Stimulated activated CD8-positive, alpha-beta memory T cell treated with anti-CD3 and anti-CD28 coated beads, Interleukin-4, amount 100 ng/mL, for 1 hour (primary cell): ENCODE measurements at places on chromosomes 12 and 14.

- no peak for DNase-seq
These were observed 37.4 kb downstream of the DAD1 start for GRCh38 chr14:22551605-22551997.

GRCh38 chr12:23684121-23684520 is 265.3 kb downstream of the SOX5 start:
- DNase-seq: no peak

- DNase-seq: no peak
These were observed 92.5 kb upstream of the NAP1L1 start for GRCh38 chr12:76176940-76177339.

- DNase-seq: no peak
These were observed 5.3 kb upstream of the GDF11 start for GRCh38 chr12:55737581-55738122.

GRCh38 chr12:121455766-121456420 is 56.0 kb downstream of the RNF34 start:
- DNase-seq: no peak

DNA sequence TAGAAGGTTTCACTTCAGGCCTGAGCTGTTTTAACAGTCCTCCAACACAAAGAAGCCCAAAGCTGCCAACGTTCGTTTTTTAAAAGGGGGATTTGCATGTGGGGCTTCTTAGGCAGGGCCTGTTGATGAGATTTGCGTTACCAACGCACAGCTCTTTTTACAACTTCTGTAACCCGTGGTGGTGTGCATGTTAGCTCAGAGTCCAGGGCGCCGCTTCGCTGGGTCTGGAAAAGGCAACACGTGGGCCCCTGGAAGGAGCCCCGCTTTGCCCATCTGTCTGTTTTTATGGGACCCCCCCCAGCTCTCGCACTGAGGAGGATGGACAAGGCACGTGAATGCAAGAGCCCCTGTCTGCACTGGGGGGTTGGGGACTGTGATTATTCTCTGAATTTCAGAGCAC is 84.0 kb downstream of the ESR2 start:
- no peak for DNase-seq
